HFF-Myc (cell line): ENCODE measurements at places on chromosomes 3 and 15.

GRCh38 chr3:159560214-159560979 lies 428.2 kb upstream of the IL12A start:
- no peak for DNase-seq

- DNase-seq: no peak
These were observed 74.0 kb downstream of the CNTN4 start for GRCh38 chr3:2172561-2173171.

GRCh38 chr3:60703956-60704736 lies 547.1 kb downstream of the FHIT start:
- DNase-seq: no peak

- no peak for DNase-seq
These were observed 3.3 kb downstream of the ABHD14A start for GRCh38 chr3:51978143-51978502.

DNA sequence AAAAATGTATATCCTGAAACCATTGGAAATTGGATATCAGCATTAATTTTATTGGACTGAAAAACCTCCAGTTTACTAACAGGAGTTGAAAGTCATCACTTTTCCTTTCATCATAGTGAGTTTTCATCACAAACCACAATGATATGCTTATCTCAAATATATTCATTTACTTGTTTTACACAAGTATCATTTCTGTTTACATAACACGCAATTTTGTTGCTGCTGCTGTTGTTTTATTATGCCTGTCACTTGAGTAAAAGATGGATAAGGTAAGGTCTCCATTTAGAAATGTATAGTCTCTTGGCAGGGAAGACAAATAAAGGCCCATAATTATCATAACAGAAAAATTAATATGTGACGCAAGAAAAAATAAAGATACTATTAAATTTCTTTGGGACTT lies 199.2 kb downstream of the TP63 start:
- no peak for DNase-seq

- DNase-seq: no peak
These were observed 51.4 kb upstream of the GK5 start for GRCh38 chr3:142276781-142277180.

- no peak for DNase-seq
These were observed 50.3 kb downstream of the ABTB1 start for GRCh38 chr3:127723011-127723567.

- no peak for DNase-seq
These were observed 243.3 kb upstream of the TOPAZ1 start for GRCh38 chr3:43998370-43998835.

DNA sequence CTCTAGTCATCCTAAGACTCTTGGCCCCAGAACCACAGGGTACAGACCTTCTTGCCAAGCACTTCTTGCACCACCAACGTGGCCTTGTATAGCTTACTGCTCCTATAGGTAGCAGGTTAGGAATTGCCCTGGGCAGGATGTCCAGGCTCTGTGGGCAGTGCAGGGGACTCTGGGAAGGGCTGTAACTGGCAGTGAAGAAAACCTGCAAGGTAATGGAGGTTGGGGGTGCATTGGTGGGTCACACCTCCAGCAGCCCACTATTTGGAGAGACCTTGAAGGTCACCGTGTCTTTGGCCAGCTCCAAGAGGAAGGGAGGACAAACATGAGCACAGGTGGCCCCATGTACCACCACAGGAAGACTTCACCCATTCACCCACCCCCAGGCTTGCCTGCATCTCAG lies 21.3 kb upstream of the XYLB start:
- no peak for DNase-seq

- no peak for DNase-seq
These were observed 2.2 kb downstream of the LTK start for GRCh38 chr15:41511331-41511898.

- DNase-seq: no peak
These were observed 165.6 kb upstream of the SMAD3 start for GRCh38 chr15:66899555-66900350.

GRCh38 chr15:61036136-61036535 lies 193.0 kb downstream of the RORA start:
- no peak for DNase-seq

DNA sequence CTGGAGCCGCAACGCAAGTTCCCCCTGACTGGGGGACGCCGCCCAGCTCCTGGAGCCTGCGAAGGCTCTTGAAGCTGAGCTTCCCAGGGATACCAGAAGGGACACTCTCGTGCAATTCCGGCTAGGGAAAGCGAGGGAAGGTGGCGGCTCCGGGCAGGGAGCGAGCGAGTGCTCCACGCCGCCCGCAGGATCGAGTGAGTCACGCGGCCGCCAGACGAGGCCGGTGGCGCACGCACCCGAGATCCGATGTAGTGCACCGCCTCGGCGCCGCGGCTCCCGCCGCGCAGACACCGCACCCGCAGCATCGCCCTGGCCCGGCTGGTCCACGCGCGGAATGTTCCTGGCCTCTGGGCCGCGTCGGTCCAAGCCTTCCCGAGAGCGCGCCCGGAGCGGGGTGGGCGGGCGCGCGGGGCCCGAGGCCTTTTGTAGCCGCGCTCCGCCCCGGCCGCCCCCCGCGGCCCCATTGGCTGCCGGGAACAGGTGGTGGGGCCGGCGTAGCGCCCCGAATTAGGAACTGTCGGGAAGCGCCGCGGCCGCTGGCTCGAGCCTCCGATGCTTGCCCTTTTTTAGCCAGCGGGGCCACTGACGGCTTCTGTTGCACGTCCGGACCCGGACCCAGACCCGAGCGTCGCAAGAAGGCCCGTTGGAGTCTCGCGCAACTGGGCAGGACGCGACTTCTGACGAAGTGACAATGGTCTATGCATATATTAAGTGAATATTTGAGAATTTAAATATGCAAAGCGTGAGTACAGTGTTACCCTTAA lies at the start of gene GATM:
Gene GATM, minus strand, starts transcription at position 396 of the 764 bp plus-strand sequence. Its CDS starts 91 bp downstream, at position 305.
- peak; percentile 39 for DNase-seq

DNA sequence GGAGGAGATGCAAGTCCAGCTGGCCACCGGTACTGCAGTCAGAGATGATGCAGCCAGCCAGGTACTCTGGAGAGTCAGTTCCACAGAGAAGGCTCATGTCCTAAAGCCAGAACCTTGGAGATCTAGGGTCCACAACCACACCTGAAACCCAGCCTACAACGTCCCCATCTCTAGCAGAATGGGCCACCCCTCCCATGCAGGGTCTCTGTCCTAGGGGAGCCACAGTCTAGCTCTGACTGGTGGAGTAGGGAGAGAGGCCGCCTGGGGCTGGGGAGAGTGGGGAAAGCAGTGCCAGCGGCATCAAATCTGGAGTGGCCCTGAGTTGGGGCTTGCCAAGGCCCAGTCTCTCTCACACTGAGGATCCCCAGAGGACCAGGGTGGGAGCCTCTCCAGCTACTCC lies 43.5 kb downstream of the PTH1R start:
- DNase-seq: no peak

GRCh38 chr3:149596134-149596770 lies 61.6 kb downstream of the WWTR1 start:
- DNase-seq: no peak

- no peak for DNase-seq
These were observed 10.4 kb downstream of the KBTBD12 start for GRCh38 chr3:127925384-127925783.

DNA sequence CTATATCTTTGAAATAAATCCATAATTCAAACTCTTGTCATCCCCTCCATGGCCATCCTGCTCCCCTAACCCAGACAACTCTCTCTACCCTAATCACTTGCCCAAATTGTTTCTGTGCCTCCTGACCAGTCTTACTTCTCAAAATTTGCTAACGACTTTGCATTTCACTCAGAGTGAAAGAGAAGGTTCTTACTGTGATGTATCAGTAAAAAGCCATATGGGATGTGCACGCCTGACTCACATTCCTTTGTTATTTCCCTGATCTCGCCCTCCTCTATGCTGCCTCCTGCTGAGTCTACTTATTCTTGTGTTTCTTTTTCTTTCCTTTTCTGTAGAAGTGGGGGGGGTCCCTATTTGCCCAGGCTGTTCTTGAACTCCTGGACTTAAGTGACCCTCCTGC lies 487.2 kb upstream of the FRG2C start:
- DNase-seq: no peak

DNA sequence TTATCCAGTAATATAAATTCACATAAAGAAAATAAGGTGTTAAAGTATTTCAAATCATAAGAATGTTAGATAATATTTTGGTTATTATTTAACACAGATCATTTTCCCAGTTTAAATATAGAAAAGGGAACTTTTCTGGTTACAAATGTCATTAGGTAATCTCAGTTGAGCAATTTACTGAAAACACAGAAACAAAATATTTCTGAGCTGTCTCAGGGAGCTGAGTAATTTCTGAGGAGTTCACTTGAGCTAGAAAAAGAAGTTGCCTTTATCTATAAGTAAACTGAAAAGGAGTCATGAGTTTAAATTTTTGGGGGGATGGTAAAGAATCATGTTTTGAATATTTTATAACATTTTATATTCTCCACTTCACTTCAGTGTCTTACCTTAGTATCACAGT lies 855.4 kb upstream of the ARPP21 start:
- DNase-seq: no peak

- no peak for DNase-seq
These were observed 103.3 kb downstream of the ROBO1 start for GRCh38 chr3:79664455-79664854.

- no peak for DNase-seq
These were observed 43.5 kb downstream of the CEMIP start for GRCh38 chr15:80822676-80823075.

GRCh38 chr15:86002444-86002843 lies 77.2 kb upstream of the AGBL1 start:
- DNase-seq: no peak

GRCh38 chr3:187773233-187774184 lies 28.2 kb upstream of the BCL6 start:
- DNase-seq: no peak

GRCh38 chr3:153688301-153689120 lies 432.7 kb upstream of the ARHGEF26 start:
- DNase-seq: no peak
